ENCODE measurements at places on chromosomes 6 and 20.
A peak's percentile ranks its signal among the peaks of the same experiment; 100 is the strongest.

GRCh38 chr6:148495029-148495428 is 152.4 kb downstream of the SASH1 start:
- DNase-seq, result no peak

DNA sequence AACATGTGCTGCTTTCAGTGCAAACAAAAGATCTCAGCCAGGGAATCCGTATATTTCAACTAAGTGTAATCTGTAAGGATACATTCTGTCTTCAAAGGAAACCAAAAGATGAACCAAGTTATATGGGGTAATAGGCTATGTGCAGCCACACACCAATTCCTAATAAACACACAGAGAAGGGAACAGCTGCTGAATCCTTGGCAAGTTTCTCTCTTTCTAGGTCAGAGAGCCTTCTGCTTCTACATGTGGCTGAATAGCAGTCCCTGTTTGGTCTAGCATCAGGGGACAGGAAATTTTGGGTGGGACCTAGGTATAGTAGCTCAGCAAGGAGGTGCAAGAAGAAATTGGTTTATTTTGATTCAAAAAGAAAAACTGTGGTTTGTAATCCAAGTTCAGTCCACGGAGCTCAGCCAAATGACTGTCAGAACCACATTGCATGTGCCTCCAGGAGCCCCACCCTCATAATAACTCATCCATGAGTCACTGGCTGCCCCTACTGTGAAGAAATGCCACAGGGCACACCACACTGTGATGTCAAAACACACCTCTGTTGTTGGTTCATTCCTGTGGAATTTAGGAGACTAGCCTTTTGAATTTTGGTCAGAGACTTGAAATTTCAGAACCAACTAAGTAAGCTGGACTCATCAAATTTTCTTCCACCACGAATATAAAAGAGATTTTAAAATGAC is 21.1 kb downstream of the SPTLC3 start:
- peak; percentile 79 for DNase-seq

- peak; percentile 96 for DNase-seq
These were observed 502.2 kb upstream of the JARID2 start for GRCh38 chr6:14743474-14744211.

- no peak for DNase-seq
These were observed 24.6 kb downstream of the ATG5 start for GRCh38 chr6:106300944-106301343.

- no peak for DNase-seq
These were observed 123.7 kb upstream of the BTN3A2 start for GRCh38 chr6:26241033-26241895.

DNA sequence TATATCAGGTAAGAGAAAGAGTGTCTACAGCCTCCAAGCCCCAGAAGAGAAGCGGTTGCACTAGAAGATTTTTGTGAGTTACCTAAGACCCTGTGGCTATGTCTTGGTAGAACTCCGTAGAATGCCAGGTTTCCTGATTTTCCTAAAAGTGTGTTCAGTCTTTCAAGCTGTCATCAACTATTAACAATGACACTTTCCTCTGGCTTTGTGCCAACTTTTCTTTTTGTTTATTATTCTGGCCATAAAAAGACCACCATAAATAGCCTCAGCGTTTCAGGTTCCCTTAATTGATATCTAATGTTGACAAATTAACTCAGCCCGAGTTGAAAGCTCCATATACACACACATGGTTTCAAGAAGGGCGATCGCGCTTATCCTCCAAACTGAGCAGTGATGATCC is 1.2 kb downstream of the PAK5 start:
- DNase-seq, result no peak

GRCh38 chr6:119533603-119534279 is 184.2 kb upstream of the MAN1A1 start:
- DNase-seq, result no peak

GRCh38 chr20:23299673-23300050 is 50.9 kb upstream of the NXT1 start:
- DNase-seq, result no peak

DNA sequence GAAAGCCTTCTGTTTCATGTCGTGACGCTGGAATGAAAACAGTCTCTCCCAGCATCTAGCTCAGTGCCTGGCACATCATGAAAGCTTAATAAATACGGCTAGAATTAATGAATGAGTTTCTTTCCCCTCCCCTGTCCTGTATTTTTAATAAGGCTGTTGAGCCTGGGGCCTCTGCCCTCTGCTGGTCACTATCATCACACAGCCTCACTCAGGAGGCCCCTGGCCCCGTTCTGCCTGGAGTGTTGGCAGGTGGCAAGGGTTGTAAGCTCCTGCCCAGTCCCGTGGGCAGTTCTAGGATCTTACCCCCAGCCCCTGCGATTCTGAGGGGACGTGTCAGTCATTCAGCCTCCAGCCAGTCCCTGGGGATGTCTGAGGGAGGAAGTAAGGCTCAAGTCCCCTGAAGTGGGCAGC is 41.4 kb downstream of the PHACTR3 start:
- no peak for DNase-seq

- no peak for DNase-seq
These were observed 19.5 kb upstream of the TCP11 start for GRCh38 chr6:35160642-35161041.

- no peak for DNase-seq
These were observed 14.7 kb downstream of the HTR1B start for GRCh38 chr6:77448546-77448945.
